ENCODE measurements at places on chromosomes 11 and 22.
A peak's percentile ranks its signal among the peaks of the same experiment; 100 is the strongest.

DNA sequence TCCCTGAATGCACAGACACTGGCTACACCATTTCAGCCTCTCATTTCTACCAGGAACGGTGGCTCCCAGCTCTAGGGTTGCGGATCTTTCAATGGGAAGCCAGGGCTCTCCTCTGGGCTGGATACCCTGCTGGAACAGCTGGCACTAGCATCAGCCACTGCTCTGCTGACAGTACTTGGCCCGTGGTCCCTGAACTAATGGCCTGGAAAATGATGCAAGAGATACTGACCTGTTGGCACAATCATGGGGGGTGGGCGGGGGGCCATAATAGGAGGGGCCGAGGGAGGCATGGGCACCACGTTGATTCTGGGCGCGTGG lies 10.7 kb upstream of the TBC1D10A start:
- H3K4me1 ChIP-seq = no peaks in the 10 kb centered on the region
- H3K27ac ChIP-seq = no peak overlapping the region
- no peak overlapping the region for H3K4me3 ChIP-seq
- peaks cover 26% of the 10 kb centered on the region for H3K36me3 ChIP-seq
- DNase-seq = no peak
- H3K27me3 ChIP-seq = no peaks in the 10 kb centered on the region

- no peaks in the 10 kb centered on the region for H3K27me3 ChIP-seq
- DNase-seq = no peak
- no peaks in the 10 kb centered on the region for H3K4me1 ChIP-seq
- no peak overlapping the region for H3K27ac ChIP-seq
- H3K36me3 ChIP-seq = peaks cover 22% of the 10 kb centered on the region
Observed at GRCh38 chr22:35411102-35411501, 11.2 kb downstream of the MCM5 start.

GRCh38 chr22:36439481-36440271 lies 41.8 kb downstream of the TXN2 start:
- DNase-seq = no peak
- peak overlapping the region; percentile 19 for H3K27ac ChIP-seq
- H3K4me3 ChIP-seq = no peak overlapping the region
- no peaks in the 10 kb centered on the region for H3K27me3 ChIP-seq
- H3K4me1 ChIP-seq = peaks cover 21% of the 10 kb centered on the region
- H3K36me3 ChIP-seq = no peaks in the 10 kb centered on the region

DNA sequence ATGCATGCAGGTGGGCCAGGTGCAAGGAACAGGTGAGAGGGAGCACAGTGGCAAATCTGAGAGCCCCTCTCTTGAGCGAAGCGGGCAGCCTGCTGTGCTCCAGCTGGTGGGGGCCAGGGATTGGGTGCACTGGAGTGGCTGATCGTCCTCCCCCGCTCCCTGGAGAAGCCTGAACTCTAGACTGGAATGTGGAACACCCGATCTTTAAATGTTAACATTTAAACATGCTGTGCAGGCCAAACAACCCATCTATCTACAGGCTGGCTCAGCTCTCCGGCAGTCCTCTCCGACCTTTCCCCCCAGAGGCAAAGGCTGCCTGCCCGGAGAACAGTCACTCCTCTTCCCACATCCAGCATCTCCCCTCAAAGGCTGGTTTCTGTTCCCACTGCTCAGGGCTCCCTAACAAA lies 5.1 kb downstream of the MRGPRF start:
- H3K4me1 ChIP-seq = peaks cover 24% of the 10 kb centered on the region
- H3K27ac ChIP-seq = peak overlapping the region; percentile 91
- peak overlapping the region; percentile 27 for H3K4me3 ChIP-seq
- no peak for DNase-seq

DNA sequence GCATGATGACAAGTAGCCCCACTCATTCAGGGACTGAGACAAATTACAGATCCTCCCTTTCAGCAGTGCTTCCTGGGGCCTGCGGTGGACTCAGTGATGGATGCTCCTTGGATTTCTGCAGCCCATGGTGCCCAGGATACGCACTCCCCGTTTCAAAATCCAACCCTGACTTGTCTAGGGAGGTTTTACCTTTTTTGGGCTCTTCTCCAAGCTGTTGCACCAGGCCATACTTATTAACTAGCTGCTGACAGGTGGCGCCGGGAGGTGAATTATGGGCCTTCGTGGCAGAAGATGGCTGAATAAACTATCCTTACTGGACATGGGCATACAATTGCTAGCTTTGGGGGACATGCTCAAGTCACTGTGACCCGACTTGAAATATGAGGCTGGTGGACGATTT lies 324.3 kb upstream of the SYN3 start:
- peak overlapping the region; percentile 85 for H3K27ac ChIP-seq
- peaks cover under 1% of the 10 kb centered on the region for H3K4me1 ChIP-seq
- H3K36me3 ChIP-seq = peaks cover 52% of the 10 kb centered on the region
- DNase-seq = no peak
- peak overlapping the region; percentile 41 for H3K4me3 ChIP-seq

GRCh38 chr11:60498853-60499252 lies 6.3 kb downstream of the MS4A12 start:
- H3K36me3 ChIP-seq = no peaks in the 10 kb centered on the region
- H3K27me3 ChIP-seq = no peaks in the 10 kb centered on the region
- no peak overlapping the region for H3K4me3 ChIP-seq
- H3K27ac ChIP-seq = no peak overlapping the region
- H3K4me1 ChIP-seq = no peaks in the 10 kb centered on the region
- no peak for DNase-seq

- no peaks in the 10 kb centered on the region for H3K27me3 ChIP-seq
- H3K4me3 ChIP-seq = no peak overlapping the region
- no peak for DNase-seq
Observed at GRCh38 chr11:64796757-64797541, 6.1 kb downstream of the MAP4K2 start.

- peak overlapping the region; percentile 81 for H3K4me3 ChIP-seq
- H3K27ac ChIP-seq = peak overlapping the region; percentile 1
- H3K36me3 ChIP-seq = peaks cover 4% of the 10 kb centered on the region
Observed at GRCh38 chr11:86671531-86672006, 847 bp downstream of the ME3 start.

GRCh38 chr11:15161790-15162189 lies 47.1 kb downstream of the INSC start:
- no peak overlapping the region for H3K4me3 ChIP-seq
- H3K27ac ChIP-seq = no peak overlapping the region
- peaks cover 15% of the 10 kb centered on the region for H3K4me1 ChIP-seq
- no peak for DNase-seq

DNA sequence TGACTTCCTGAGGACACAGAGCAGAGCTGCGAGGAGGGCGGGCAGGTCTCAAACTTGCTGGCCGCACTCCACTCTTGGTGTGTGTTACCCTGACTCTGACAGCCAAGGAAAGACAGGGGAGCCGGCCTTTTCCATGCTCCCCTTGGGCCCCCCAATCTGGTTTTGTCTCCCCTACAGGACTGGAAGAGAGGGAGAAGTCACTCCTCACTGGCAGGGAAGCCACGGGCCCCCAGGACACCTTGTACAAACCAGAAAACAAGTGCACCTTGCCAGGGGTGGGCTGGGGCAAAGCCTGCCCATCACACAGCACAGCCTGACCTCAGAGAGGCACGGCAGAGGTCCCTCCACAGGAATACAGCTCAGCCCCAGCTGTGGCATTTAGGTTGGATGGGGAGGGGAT lies 20.2 kb downstream of the CBX7 start:
- no peak overlapping the region for H3K27ac ChIP-seq
- H3K4me1 ChIP-seq = peaks cover 14% of the 10 kb centered on the region
- no peaks in the 10 kb centered on the region for H3K36me3 ChIP-seq
- no peak for DNase-seq
- H3K27me3 ChIP-seq = no peaks in the 10 kb centered on the region

- H3K4me1 ChIP-seq = peaks cover 43% of the 10 kb centered on the region
- H3K27ac ChIP-seq = no peak overlapping the region
- H3K4me3 ChIP-seq = no peak overlapping the region
- H3K36me3 ChIP-seq = peaks cover 3% of the 10 kb centered on the region
Observed at GRCh38 chr11:36164506-36165250, 124.5 kb downstream of the COMMD9 start.

DNA sequence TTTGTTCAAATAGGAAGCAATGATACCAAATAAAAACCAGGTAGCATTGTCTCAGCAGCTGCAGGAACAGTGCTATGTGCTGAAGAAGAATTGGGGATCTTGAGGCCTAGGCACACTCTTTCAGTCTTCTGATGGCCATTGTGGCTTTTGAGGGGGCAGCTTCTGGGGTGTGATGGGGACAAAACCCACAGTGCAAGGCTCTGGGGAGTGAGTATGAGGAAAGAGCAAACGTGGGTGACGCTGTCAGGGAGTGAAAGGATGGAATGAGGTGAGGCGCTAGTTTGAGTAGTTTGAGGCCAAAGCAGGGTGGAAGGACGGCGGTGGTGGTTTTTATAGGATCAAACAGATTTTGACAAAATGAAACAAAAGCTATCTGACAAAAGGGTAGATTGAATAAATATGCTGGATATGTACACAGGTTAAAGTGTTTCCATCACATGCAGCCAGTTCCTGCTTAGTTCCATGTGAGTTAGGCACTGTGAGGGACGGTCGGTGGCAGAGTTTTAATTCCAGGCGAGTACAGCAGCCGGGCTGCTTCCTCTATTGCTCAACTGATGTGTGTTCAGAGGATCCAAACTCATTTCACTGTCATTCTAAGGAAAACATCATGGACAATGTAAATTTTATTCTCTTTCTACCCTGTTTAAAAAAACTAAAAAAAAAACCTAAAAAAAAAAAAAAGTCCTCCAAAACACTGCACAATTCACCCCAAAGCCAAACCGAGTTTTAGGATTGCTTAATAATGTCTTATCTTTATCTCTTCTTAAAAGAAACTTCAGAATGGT lies 18.9 kb downstream of the ADAMTS15 start:
- H3K27ac ChIP-seq = no peak overlapping the region
- H3K4me1 ChIP-seq = no peaks in the 10 kb centered on the region
- peaks cover 3% of the 10 kb centered on the region for H3K36me3 ChIP-seq
- no peak for DNase-seq
- no peaks in the 10 kb centered on the region for H3K27me3 ChIP-seq
- H3K4me3 ChIP-seq = no peak overlapping the region

GRCh38 chr11:12280199-12280837 lies 97.1 kb upstream of the PARVA start:
- no peak overlapping the region for H3K4me3 ChIP-seq
- H3K27me3 ChIP-seq = peaks cover 11% of the 10 kb centered on the region
- no peak for DNase-seq
- H3K4me1 ChIP-seq = no peaks in the 10 kb centered on the region

- H3K4me3 ChIP-seq = no peak overlapping the region
- peaks cover 6% of the 10 kb centered on the region for H3K36me3 ChIP-seq
- no peak for DNase-seq
- peaks cover 42% of the 10 kb centered on the region for H3K4me1 ChIP-seq
- H3K27ac ChIP-seq = no peak overlapping the region
- H3K27me3 ChIP-seq = peaks cover 29% of the 10 kb centered on the region
Observed at GRCh38 chr22:37485395-37486223, 575 bp downstream of the MFNG start.

DNA sequence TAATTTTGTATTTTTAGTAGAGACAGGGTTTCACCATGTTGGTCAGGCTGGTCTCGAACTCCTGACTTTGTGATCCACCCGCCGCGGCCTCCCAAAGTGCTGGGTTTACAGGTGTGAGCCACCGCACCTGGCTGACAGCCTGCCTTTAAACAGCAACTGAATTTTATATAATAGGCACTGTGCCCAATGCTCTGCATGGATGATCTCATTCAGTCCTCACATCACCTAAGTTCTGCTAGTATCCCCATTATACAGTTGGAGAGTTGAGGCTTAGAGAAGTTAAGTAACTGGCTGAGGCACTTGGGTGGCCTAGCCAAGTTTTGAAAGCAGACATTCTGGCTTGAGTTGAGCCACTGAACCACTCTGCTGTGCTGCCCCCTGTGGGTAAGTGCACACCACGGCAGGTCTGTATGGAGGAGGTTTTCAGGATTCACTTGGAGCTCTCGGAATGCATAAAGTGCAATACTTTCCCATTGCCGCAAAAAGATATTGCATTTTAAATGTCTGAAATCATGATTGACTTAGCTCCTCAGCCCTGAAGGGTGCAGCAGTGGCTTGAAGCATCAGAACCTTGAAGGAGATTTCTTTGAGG lies 112.4 kb downstream of the LDLRAD3 start:
- peaks cover 6% of the 10 kb centered on the region for H3K36me3 ChIP-seq
- H3K4me3 ChIP-seq = no peak overlapping the region
- H3K27ac ChIP-seq = no peak overlapping the region
- no peak for DNase-seq
- H3K4me1 ChIP-seq = peaks cover 17% of the 10 kb centered on the region

DNA sequence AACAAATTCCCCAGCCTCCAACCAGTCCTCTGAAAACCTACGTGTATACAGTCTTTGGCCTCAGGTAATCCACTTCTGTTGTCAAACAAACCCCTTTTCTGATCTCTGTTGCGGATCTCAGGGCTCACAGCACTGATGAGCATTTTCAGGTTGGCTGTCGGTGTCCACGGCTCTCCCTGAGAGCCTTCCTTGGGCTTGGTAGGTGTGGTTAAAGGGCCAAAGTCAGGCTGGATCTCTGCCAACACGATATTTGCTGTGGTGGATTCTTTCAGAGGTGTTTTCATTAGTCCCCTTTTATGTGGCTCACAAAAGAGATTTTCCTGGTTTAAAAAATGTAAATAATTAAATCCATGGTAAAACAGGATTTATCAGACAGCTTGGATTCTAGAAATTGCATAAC lies 2.9 kb downstream of the E2F8 start:
- H3K27ac ChIP-seq = no peak overlapping the region
- peaks cover 18% of the 10 kb centered on the region for H3K36me3 ChIP-seq
- no peak overlapping the region for H3K4me3 ChIP-seq
- peaks cover 10% of the 10 kb centered on the region for H3K27me3 ChIP-seq

DNA sequence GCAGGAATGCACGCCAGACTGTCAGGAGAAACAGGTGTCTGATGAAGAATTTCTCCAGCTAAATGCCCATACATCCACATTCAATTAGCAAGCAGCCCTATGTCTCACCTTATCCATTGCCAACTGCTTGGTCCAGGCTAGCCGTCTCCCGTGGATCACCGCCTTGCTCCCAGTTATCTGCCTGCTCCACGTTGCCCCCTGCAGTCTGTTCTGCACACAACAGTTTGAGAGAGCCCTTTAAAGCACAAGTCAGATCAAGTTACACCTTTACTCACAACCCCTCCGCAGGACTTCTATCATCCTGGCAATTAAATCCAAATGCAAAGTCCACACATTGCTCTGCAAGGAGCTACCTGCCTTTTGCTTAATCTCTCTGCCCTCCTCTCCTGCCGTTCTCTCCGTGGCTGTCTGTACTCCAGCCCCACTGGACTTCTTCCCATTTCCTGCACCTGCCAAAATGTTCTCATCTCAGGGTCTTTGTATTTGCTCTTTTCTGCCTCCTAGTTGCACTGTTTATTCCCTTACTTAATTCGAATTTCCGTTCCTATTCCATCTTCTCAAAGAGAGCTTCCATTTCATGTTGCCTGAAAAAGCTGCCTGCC lies 185.3 kb upstream of the LARGE1 start:
- H3K27ac ChIP-seq = no peak overlapping the region
- peak; percentile 73 for DNase-seq
- no peak overlapping the region for H3K4me3 ChIP-seq
- H3K27me3 ChIP-seq = peaks cover 13% of the 10 kb centered on the region
- no peaks in the 10 kb centered on the region for H3K36me3 ChIP-seq

GRCh38 chr11:108193725-108194124 lies 28.7 kb downstream of the NPAT start:
- peaks cover 5% of the 10 kb centered on the region for H3K4me1 ChIP-seq
- H3K4me3 ChIP-seq = no peak overlapping the region
- peaks cover 25% of the 10 kb centered on the region for H3K36me3 ChIP-seq
